Vagina (tissue), 2 donors: ENCODE measurements at places on chromosomes 4 and X. TPM values are rescaled to one million over a fixed set of nuclear protein-coding genes. Genes with fewer than 3 reads are reported as not detected.

DNA sequence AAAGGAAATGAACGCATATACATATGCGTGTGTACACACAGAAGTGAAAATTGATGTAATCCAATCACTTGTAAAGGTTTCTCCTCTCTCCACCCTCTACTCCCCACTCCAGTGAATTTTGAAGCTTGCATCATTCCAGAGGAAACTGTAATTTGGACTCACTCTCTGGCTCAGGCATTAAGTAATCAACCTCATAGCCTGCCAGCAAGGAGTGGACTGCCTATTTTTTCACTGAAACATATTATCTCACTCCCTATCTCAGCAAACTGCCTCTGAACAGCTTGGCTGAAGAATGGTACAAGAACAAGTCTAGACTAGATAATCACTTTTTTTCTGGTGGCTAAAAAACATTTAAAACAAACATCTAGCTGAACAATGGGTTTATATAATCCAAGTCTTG, 124.2 kb downstream of the C4orf51 start:
- H3K4me3 ChIP-seq = no peak overlapping the region
- DNase-seq = no peak
- H3K27me3 ChIP-seq = no peaks in the 10 kb centered on the region
- no peaks in the 10 kb centered on the region for H3K36me3 ChIP-seq

- no peak overlapping the region for H3K4me3 ChIP-seq
- no peaks in the 10 kb centered on the region for H3K4me1 ChIP-seq
- DNase-seq = no peak
- no peak overlapping the region for H3K27ac ChIP-seq
- H3K27me3 ChIP-seq = no peaks in the 10 kb centered on the region
- H3K36me3 ChIP-seq = no peaks in the 10 kb centered on the region
These were observed 65.8 kb downstream of the ARAP2 start for GRCh38 chr4:36178484-36178883.

ARHGAP36 gene
- total RNA-seq = 2.0 TPM

- H3K36me3 ChIP-seq = no peaks in the 10 kb centered on the region
- H3K4me1 ChIP-seq = peaks cover 7% of the 10 kb centered on the region
- no peak overlapping the region for H3K27ac ChIP-seq
- DNase-seq = no peak
These were observed 160.7 kb downstream of the FHIP1A start for GRCh38 chr4:151569650-151570049.
